ENCODE measurements at places on chromosomes 1 and 21. TPM values are rescaled to one million over a fixed set of nuclear protein-coding genes. Genes with fewer than 3 reads are reported as not detected.

KCNJ15 gene
- polyA plus RNA-seq = 0.29 TPM

TRAF5 gene
- polyA plus RNA-seq = 34.9 TPM

GBP7 gene
- not detected for polyA plus RNA-seq

NOS1AP gene
- polyA plus RNA-seq = 1.1 TPM

SERBP1 gene
- 353 TPM for polyA plus RNA-seq

PIGR gene
- 0.05 TPM for polyA plus RNA-seq

MR1 gene
- polyA plus RNA-seq = 3.9 TPM

GALNT2 gene
- polyA plus RNA-seq = 89.2 TPM

RXRG gene
- polyA plus RNA-seq = 59.3 TPM

SPRR2B gene
- polyA plus RNA-seq = not detected

FAF1 gene
- polyA plus RNA-seq = 35.6 TPM

SLC25A34 gene
- polyA plus RNA-seq = 5.2 TPM

LCE6A gene
- not detected for polyA plus RNA-seq

PTPN22 gene
- 0.35 TPM for polyA plus RNA-seq

TTLL7 gene
- 24.7 TPM for polyA plus RNA-seq

PALMD gene
- polyA plus RNA-seq = 95.5 TPM

SLC35F3 gene
- 0.44 TPM for polyA plus RNA-seq

FGR gene
- polyA plus RNA-seq = 1.5 TPM

GBP1 gene
- 6.8 TPM for polyA plus RNA-seq

TAL1 gene
- 2.9 TPM for polyA plus RNA-seq

PSRC1 gene
- 17.4 TPM for polyA plus RNA-seq

HAO2 gene
- polyA plus RNA-seq = not detected

C8A gene
- polyA plus RNA-seq = not detected

FAM78B gene
- polyA plus RNA-seq = 2.7 TPM

INTS11 gene
- 87.3 TPM for polyA plus RNA-seq

TMPRSS2 gene
- polyA plus RNA-seq = 0.07 TPM

KCNA3 gene
- polyA plus RNA-seq = 0.23 TPM

RUSC1 gene
- 23.0 TPM for polyA plus RNA-seq

KIF26B gene
- polyA plus RNA-seq = 1.0 TPM

C1orf226 gene
- polyA plus RNA-seq = 1.8 TPM

GBP6 gene
- polyA plus RNA-seq = 0.06 TPM

OR2T2 gene
- not detected for polyA plus RNA-seq

FLG gene
- 0.64 TPM for polyA plus RNA-seq

SPRR5 gene
- not detected for polyA plus RNA-seq

GJA9 gene
- polyA plus RNA-seq = not detected

CHODL gene
- polyA plus RNA-seq = 128 TPM

TIE1 gene
- polyA plus RNA-seq = 44.5 TPM

KIF21B gene
- polyA plus RNA-seq = 1.2 TPM

PTCH2 gene
- 5.8 TPM for polyA plus RNA-seq

COL9A2 gene
- polyA plus RNA-seq = 2.5 TPM

AMIGO1 gene
- 13.8 TPM for polyA plus RNA-seq

SLC2A5 gene
- polyA plus RNA-seq = 3.4 TPM

EPHX1 gene
- polyA plus RNA-seq = 26.2 TPM

LEPR gene
- polyA plus RNA-seq = 10.3 TPM

NECTIN4 gene
- polyA plus RNA-seq = 0.10 TPM

SPRR2F gene
- polyA plus RNA-seq = not detected

RAB42 gene
- 10.1 TPM for polyA plus RNA-seq

TSPAN1 gene
- polyA plus RNA-seq = 0.81 TPM

ACTL8 gene
- polyA plus RNA-seq = not detected
